ENCODE measurements at places on chromosomes 7 and 10.

GRCh38 chr7:44969049-44969700 lies 9.6 kb downstream of the MYO1G start:
- no peak overlapping the region for H3K4me3 ChIP-seq
- no peaks in the 10 kb centered on the region for H3K27me3 ChIP-seq
- no peak for DNase-seq
- peaks cover 21% of the 10 kb centered on the region for H3K4me1 ChIP-seq
- H3K36me3 ChIP-seq: peaks cover 45% of the 10 kb centered on the region

- no peak overlapping the region for H3K4me3 ChIP-seq
- H3K4me1 ChIP-seq: no peaks in the 10 kb centered on the region
- H3K36me3 ChIP-seq: no peaks in the 10 kb centered on the region
Measured at GRCh38 chr10:69475433-69475830, 24.2 kb downstream of the TSPAN15 start.

- H3K4me3 ChIP-seq: no peak overlapping the region
- H3K4me1 ChIP-seq: no peaks in the 10 kb centered on the region
- H3K27me3 ChIP-seq: no peaks in the 10 kb centered on the region
- no peak overlapping the region for H3K27ac ChIP-seq
Measured at GRCh38 chr10:126294451-126294850, 93.8 kb downstream of the ADAM12 start.

DNA sequence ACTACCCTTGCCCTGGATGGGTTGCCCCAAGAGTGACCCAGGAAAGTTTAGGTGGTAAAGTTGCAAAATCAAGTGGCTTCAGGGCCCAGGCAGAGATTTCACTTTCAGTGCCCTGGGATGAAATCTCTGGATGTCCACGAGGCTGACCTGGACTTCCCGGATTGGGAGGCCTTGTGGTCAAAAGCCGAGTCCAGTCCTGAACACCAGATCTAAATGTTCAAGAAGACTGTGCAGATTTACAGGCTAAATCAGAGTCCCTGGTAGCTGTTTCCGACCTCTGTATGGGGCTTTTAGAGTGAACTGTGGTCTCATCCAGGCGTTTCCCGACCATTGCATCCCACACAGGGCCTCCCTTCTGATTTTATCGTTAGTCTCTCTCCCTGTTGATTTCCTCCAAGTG lies 95.3 kb downstream of the WDR11 start:
- peaks cover 14% of the 10 kb centered on the region for H3K4me1 ChIP-seq
- H3K36me3 ChIP-seq: peaks cover 2% of the 10 kb centered on the region
- H3K27ac ChIP-seq: no peak overlapping the region
- no peak for DNase-seq
- H3K4me3 ChIP-seq: no peak overlapping the region

DNA sequence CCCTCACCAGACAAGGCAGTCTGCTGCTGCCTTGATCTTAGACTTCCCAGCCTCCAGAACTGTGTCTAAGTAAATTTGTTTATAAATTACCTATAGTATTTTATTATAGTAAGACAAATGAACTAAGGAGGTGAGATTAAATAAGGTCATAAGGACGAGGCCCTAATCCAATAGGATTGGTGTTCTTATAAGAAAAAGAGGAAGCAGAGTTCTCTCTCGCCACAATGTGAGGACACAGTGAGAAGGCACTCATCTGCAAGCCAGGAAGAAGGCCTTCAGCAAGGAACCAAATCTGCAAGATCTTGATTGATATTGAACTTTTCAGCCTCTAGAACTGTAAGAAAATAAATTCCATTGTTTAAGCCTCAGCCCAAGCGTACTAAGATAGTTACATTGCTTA lies 6.1 kb upstream of the ZNF438 start:
- H3K27me3 ChIP-seq: no peaks in the 10 kb centered on the region
- no peaks in the 10 kb centered on the region for H3K36me3 ChIP-seq
- no peak for DNase-seq
- H3K4me3 ChIP-seq: no peak overlapping the region

GRCh38 chr7:7698930-7699329 lies 19.5 kb downstream of the RPA3 start:
- H3K4me3 ChIP-seq: no peak overlapping the region
- peaks cover 25% of the 10 kb centered on the region for H3K36me3 ChIP-seq
- H3K27me3 ChIP-seq: no peaks in the 10 kb centered on the region
- H3K4me1 ChIP-seq: peaks cover 29% of the 10 kb centered on the region
- DNase-seq: no peak

DNA sequence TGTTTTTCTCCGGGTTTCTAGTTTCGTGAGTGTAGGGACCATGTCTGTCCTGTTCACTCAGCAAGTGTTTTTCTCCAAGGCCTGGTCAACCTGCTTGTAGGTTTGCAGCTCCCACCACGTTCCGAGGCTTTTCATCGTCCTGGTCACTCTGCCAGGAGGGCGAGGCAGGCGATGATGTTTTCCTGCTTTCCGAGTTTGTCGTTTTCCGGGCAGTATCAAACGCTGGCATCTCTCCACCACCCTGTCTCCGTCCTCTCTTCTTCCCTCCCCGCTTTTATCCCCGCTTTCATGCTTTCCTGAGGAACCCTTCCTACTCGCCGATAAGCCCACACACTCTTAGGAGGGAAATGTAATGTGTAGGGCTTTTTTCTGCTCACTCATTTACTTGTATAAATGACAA lies 11.2 kb downstream of the IQCE start:
- H3K4me3 ChIP-seq: no peak overlapping the region
- H3K36me3 ChIP-seq: no peaks in the 10 kb centered on the region
- H3K27me3 ChIP-seq: no peaks in the 10 kb centered on the region
- H3K27ac ChIP-seq: no peak overlapping the region
- no peak for DNase-seq

DNA sequence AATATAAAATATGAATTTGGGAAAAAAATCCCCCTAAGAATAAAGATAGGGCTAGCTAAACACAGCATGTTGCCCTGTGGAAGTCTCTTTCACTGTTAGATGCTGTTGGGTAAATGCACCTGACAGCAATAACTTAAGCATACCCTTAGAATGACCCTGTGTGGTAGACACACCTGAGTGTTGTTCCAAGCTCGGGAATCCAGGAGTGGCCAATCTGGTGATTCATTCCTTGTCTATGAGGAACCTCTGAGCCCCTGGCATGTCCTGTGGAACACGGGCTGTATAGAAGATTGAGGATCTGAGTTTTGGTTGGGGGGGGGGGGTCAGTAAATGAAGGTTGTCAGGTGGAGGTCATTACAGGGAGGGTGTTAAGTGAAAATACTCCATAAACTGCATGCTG lies 730.0 kb upstream of the IGFBP3 start:
- peaks cover 4% of the 10 kb centered on the region for H3K27me3 ChIP-seq
- H3K4me3 ChIP-seq: no peak overlapping the region
- H3K36me3 ChIP-seq: no peaks in the 10 kb centered on the region
- no peak for DNase-seq
- no peak overlapping the region for H3K27ac ChIP-seq

Measured in activated naive CD8-positive, alpha-beta T cell treated with anti-CD3 and anti-CD28 coated beads for 36 hours (primary cell).